ENCODE measurements at places on chromosomes 7 and 10.

DNA sequence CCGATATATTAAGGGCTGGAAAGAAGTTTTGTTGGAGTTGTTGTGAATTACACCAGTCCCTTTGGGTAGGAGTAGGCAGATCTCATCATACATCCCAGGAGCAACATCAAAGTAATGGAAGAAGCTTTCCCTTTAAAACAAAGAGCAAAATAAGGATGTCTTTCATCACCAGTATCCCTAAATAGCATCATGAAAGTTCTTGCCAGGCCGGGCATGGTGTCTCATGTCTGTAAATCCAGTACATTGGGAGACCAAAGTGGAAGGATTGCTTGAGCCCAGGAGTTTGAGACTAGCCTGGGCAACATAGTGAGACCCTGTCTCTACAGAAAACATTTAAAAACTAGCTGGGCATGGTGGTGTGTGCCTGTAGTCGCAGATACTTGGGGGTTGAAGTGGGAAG, 38.7 kb downstream of the LRRC20 start:
- DNase-seq, result no peak

- DNase-seq, result no peak
Observed at GRCh38 chr7:42226354-42226941, 10.6 kb downstream of the GLI3 start.

GRCh38 chr10:62250594-62251198, 17.9 kb downstream of the RTKN2 start:
- DNase-seq, result no peak

DNA sequence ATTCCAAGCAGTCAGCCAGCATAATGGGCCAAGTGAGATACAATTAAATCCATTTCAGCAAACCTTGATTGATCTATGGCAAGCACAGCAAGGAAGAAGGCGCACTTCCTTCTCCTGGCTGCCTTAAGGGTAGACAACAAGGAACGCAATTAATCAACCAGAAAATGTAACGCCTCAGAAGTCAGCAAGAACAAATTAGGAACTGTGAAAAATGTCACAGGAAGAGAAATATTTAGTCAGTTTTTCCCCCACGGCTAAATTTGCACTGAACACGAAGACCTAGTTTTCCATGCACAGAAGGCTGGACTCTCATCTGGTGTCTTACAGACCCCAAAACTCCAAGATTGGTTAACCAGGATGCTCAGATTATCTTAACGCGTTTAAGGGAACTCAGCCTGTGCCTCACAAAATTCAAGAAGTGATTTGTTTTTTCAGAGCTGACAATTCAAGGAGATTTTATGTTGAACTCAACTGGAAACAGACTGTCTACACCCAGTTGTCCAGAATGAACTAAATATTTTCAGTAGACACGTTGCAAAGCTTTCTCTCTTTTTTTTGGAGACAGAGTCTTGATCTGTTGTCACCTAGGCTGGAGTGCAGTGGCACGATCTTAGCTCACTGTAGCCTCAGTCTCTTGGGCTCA, 14.2 kb downstream of the SNX8 start:
- DNase-seq, result no peak

DNA sequence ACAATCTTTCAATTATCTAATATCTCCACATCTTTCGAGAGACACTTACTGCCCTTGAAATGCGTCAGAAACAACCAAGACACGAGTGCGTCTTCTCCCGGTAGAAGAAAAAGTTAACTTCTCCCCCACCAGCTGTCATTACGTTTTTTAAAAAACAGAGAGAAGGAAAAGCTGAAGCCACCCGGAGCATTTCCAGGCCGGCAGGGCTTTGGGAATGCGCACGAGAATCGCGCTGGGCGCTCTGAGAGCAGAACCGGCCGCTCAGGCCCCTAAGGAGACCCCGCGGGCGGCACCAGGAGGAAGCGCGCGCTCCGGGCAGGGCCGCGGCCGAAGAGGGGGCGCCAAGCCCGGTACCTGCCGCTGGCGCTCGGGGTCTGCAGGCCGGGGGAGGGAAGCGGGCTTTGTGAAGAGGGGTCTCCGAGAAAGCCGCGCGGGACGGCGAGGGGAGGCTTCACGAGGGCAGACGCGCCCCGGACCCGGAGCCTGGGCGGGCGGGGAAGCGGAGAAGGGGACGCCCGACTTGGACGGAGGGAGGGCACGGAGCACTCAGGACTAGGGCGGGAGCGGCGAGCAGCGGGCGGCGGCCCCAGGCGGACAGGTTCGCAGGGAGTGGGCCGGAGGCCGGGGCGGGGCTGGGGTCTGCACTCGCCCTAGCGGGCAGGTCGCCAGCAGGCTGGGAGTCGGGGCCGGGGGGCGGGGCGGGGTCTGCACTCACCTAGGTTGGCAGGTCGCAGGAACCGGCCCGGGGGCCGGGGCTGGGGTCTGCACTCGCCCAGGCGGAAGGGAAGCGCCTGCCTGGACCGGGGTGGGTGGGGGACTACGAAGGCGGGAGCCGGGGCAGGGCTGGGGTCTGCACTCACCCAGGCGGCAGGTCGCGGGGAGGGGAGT, 932 bp downstream of the ESYT2 start:
- peak; percentile 67 for DNase-seq

GRCh38 chr7:51259766-51260165, 56.8 kb downstream of the COBL start:
- no peak for DNase-seq

All from aorta (tissue), 5 donors.